ENCODE measurements at places on chromosomes 16 and 17.
A peak's percentile ranks its signal among the peaks of the same experiment; 100 is the strongest.

DNA sequence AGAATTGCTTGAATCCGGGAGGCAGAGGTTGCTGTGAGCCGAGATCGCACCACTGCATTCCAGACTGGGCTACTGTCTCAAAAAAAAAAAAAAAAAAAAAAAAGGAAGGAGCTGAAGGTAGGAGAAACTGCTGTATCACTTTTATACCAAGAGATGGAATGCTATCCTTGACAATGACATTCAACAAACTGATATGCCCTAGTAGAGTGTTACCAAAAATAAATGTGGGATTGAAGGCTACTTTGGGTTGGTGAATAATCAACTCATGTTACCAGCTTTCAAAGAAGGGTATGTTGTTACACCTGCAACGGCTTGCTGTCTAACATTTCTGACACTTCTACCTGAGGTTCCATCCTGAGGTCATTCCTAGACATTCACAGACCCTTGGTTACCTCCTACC is 84.9 kb downstream of the TEX14 start:
- no peak for DNase-seq

DNA sequence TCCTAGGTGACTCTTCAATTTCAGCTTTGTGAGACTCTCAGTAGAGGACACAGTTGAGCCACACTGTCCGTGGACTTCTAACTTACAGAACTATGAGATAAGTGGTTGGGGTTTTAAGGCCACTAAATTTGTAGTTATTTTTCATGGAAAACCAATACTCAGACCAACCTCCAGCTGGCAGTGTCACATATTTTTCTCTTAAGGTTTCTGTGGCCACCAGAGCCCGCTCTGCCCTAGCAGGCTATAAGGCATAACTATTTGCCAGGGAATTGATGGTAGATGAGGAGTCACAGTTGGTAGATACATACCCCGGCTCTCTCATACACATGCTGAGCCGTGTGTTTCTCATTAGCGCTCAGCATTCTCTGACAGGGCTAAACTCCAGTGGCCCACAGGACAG is 336.8 kb upstream of the MON1B start:
- DNase-seq: peak; percentile 10

DNA sequence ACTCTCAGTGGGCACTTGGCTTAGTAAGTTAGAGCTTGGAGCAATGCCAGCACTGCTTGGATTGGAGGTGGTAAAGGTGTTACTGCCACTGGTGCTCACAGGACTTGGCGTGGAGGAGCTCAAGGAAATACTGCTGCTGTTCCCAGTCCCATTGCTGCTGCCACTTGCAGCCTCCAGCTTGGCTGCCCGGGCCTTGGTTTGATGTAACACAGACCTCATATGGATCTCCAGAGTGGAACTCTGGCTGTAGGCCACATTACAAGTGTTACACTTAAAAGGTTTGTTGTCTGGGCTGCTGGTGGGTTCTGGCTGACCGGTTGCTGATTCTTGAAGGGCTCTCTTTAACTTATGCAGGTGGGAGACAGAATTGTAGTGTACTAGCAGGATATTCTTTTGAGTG is 250.3 kb downstream of the ZFHX3 start:
- no peak for DNase-seq

DNA sequence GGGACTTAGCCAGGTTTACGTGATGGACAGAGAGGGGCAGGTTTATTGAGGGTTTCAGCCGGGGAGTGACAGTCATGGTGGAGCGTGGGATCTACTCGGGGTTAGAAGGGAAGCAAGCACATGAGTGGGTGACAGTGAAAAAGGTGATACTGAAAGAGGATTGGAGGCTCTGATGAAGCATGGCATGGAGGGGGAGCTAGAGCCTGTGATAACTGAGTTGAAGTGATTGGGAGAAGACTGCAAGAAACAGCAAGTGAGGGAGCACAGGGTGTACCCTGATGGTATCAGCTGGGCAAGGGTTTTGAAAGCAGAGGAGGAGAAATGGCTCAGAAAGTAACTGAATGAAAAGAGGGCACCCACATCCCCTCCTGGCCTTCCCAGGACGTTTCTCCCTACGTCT is 6.7 kb upstream of the KSR1 start:
- no peak for DNase-seq

DNA sequence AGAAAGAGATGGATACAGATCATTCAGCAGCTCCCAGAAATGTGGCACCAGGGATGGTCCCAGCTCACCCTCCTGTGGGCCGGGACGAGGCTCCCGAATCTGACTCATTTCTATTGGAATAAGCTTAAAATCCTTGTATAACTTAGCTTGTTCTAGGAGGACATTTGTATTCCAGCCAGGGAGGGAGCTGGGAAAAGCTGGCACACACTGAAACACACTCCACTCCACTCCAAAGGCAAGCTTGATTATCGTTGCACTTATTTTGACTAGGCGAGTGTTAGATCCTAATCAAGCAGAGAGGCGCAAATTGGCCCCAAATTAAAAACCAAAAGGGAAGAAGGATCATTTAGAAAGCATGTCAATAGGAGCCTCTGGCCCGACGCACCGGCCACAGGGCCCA is 339.5 kb downstream of the HS3ST4 start:
- no peak for DNase-seq

GRCh38 chr16:75054556-75054947 is 55.7 kb downstream of the ZNRF1 start:
- no peak for DNase-seq

DNA sequence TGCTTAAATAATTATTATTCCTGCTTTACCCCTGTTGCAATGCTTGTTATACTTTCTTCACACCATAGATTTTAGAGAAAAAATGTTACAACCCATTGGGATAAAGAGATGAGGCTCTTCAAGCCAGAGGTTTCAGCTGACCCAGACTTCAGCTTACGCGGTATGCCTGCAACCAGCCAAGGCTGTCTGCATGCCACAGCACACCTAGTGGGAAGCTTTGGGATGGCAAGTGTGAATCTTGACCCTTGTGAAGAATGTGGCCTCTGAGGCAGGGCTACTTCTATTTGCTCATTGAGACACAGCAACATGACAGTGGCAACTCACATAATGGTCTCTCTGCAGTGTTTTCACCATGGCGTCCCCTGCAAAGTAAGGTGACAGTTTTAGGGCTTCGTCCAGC is 193.9 kb upstream of the PIRT start:
- DNase-seq: no peak

- no peak for DNase-seq
These were observed 2.7 kb downstream of the RUSF1 start for GRCh38 chr16:31505483-31505882.

GRCh38 chr17:77312786-77313599 is 172.2 kb downstream of the SEC14L1 start:
- no peak for DNase-seq

DNA sequence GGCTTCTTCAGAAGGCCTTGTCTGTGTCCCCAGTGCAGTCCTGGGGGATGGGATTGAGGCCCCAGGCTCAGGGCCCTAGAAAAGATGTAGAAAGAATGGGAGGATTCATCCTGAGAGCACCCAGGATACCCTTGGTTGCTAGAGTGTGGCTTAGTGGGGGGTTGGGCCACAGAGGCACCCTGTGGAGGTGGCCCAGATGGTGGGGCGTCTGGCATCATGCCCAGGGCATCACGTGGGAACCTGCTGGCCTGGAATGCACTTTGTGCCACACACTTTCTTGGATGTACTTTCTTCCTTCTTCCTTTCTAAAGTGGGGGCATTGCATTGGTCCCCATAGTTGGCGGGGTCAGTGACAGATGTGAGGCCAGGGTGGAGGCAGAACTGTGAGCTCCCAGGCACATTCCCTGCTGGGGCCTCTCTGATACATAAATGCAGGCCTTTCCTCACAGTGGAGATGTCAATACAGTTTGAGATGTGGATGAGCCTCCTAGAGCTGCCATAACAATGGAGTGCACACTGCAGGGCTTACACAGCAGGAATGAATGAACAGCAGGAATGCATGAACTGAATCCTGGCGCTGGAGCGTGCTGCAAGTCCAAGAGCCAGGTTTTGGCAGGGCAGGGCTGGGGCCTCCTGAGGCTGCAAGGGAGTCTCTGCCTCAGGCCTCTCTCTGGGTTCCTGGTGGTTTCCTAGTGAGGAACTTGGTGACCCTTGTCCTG is 43.3 kb downstream of the MGAT5B start:
- no peak for DNase-seq

DNA sequence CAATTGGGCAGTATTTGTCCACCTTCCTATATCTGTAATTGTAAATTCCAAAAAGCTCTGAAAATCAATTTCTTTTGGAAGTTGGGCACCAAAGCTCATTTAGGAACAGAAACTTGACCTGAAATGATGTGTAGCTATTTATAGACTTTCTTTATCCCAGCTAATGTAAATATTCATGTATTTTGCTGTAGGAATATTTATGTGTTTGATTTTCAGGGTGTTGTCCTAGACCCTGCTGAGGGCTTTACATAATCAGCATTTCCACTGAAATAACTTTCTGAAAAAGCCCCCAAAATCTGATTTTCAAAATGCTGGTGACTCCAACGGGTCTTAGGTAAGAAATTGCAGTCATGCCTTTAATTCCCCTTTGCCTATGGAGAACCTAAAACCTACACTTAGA is 4.1 kb downstream of the RBFOX1 start:
- no peak for DNase-seq

DNA sequence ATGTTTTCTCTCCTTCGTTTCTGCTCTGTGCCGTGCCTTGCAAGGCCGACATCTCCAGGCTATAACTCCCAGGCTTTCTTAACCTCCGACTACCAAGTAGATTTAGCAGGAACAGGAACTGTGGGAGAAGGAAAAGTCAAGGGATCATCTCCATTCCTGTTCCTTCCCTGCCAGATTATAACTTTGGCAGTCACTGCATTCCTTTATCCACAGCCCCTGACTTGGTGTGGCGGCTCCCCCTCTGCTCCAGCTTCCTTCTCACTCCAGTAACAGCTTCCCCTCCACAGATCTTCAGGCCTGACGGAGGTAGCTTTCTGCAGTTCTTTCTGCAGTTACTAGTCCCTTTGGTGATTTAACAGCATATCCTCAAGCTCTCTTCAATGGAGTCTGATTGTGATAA is 234.6 kb upstream of the MON1B start:
- DNase-seq: no peak

DNA sequence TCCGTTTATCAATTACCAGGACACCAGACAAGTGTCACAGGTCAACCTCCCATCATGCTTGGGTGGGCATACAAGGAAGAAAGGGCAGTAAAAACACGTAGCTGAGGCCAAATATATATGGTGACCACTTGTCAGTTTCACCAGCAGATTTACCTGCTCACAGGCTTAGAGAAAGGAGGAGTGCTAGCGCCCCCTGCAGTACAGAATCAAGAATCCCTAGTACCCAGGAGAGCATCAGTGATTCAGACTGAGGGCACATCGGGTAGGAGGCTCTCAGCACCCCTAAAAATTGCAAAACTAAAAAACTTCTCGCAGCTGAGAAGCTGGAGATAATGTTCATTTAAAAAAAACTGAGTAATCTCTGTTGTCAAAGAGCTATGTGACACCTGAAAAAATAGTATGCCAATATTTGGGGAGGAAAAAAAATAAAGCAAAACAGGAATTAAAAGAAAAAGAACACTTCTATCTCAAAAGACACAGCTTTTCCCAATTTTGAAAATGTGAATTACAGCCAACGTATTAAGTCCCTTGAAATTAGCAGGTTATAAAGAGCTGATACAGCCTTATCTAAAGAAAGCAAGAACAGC is 21.2 kb upstream of the MON1B start:
- DNase-seq: peak; percentile 66

GRCh38 chr17:45135978-45136791 is 698 bp downstream of the ACBD4 start:
- no peak for DNase-seq

GRCh38 chr16:21526923-21527807 is 72.2 kb upstream of the METTL9 start:
- DNase-seq: no peak

DNA sequence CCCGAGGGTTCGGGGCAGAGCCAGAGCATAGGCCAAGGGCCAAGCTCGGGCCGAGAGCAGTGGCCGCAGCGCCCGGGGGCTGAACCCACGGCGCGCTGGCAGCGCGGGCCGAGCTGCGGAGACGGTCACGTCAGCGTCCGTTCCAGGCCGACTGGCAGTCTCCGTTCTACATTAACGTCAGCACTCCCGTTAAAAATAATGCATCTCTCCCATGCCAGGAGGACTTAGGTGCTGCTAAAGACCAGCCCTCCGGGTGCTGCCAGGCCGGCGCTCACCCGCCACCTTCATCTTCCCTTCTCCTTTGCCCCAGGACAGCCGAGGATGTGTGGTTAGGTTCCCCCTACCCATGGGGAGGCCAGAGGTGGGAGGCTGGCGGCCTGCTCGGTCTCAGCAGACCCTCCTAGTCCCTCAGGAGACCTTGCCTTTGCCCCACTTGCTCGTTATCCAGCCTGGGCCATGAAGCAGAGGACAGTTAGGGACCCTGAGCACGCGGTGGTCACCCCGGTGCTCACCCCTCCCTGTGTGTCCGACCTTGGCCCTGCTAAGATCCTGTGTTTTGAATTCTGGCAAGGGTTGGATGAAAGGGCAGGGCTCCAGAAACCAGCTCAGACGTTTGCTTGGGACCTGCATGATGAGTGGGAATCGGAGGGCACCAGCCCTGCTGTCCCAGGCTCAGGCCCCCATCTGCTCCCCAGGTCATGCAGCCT is 572 bp downstream of the MPG start:
- no peak for DNase-seq

DNA sequence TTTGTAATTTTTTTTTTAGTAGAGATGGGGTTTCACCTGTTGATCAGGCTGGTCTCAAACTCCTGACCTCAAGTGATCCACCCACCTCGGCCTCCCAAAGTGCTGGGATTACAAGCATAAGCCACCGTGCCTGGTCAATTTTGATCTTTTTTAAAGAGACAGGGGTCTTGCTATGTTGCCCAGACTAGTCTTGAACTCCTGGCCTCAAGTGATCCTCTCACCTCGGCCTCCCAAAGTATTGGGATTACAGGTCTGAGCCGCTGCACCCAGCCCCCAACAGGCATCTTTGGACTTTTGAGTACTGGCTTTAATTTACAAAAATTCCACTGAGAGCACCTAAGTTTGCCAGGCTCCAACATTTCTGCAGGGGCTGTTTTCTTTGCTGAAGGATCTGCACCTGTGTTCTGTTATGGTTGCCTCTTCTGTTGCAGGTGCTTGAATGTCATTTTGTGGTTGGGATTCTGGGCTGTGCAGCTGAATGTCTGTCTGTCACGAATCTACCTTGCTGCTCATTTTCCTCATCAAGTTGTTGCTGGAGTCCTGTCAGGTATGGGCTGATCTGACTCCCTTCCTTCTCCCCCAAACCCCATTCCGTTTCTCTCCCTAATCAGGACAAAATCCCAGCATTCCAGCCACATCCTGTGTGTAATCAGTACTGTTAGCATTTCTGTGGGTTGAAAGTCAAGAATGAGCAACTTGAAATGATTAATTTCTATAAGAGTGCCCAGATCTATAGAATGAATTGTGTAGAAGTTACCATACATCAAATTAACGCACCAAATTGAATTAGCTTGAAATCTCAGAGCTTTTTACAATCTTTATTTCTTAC is 8.5 kb downstream of the G6PC1 start:
- no peak for DNase-seq

All from NCI-H526 (cell line).